ENCODE measurements at places on chromosomes 2 and 18.
A peak's percentile ranks its signal among the peaks of the same experiment; 100 is the strongest.

- H3K4me3 ChIP-seq: peak within 1 kb of the TSS; percentile 65
- no peaks in the 10 kb centered on the region for H3K36me3 ChIP-seq
- DNase-seq: peak; percentile 34
- H3K4me1 ChIP-seq: peaks cover 11% of the 10 kb centered on the region
Measured at GRCh38 chr2:31138037-31138962, at the start of gene GALNT14. Gene GALNT14, minus strand, starts transcription at chr2:31138440. Its CDS starts 354 bp downstream, at chr2:31138086.

DNA sequence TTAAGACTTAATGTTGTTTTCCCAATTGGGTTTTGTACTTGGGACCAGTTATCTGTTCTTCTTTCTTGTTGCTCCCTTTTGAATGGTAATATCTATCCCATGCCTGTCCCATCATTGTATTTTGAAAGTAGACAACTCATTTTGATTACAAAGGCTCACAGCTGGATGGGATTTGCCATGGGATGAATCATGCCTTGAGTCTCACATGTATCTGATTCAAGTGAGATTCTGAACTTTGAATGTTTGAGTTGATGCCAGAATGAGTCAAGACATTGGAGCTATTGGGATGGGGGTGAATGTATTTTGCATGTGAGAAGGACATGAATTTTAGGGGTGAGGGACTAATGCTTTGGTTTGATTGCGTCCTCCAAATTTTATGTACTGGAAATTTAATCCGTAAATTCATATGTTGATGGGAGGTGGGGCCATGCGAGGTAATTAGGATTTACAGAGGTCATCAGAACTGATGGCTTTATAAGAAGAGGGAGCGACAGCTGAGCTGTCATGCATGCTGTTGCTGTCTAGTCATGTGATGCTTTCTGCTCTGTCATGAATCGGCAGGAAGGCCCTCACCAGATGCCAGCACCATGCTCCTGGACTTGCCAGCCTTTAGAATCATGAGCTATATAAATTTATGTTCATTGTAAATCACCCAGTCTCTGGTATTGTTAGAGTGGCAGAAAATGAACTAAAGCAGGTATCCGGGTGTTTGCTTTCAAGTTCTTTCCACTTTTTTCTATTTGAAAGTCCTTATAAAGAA is 741.3 kb upstream of the RAB6C start:
- no peaks in the 10 kb centered on the region for H3K4me1 ChIP-seq
- no peaks in the 10 kb centered on the region for H3K36me3 ChIP-seq
- DNase-seq: no peak
- H3K27ac ChIP-seq: no peak overlapping the region
- no peaks in the 10 kb centered on the region for H3K27me3 ChIP-seq
- no peak overlapping the region for H3K4me3 ChIP-seq

- no peak for DNase-seq
- peaks cover 6% of the 10 kb centered on the region for H3K36me3 ChIP-seq
- H3K4me1 ChIP-seq: no peaks in the 10 kb centered on the region
- no peak overlapping the region for H3K27ac ChIP-seq
Measured at GRCh38 chr2:71521436-71521950, 68.1 kb downstream of the DYSF start.

DNA sequence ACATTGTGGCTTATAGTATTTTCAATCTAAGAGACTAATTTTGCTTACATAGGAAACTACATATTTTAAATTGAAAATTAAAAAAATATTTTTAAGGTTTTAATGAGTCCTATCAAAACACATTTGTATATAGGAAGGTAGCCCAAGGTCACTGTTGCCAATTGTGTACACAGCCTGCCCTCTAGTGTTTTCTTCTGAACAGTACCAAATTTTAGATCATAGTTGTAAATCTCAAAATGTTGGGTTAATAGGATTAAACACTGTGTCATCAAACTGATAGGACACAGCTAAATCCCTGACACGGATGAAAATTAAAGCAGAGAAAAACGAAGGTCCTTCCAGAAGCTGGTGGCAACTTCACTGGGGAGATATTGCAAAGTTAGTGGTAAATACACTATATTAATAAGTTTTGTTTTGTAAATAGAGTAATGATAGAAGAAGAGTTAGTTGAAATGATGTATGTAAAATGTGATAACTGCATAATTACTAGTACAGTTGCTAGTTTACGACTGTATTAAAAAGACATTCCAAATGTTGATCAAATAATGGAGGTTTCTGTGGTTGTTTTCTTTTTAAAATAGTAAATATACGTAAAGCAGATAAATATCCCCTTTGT is 19.7 kb downstream of the CLUL1 start:
- no peak overlapping the region for H3K4me3 ChIP-seq
- no peaks in the 10 kb centered on the region for H3K36me3 ChIP-seq
- H3K27ac ChIP-seq: no peak overlapping the region
- DNase-seq: peak; percentile 74
- H3K4me1 ChIP-seq: no peaks in the 10 kb centered on the region

GRCh38 chr18:23885750-23886149 is 128.8 kb upstream of the TTC39C start:
- H3K4me1 ChIP-seq: no peaks in the 10 kb centered on the region
- peak; percentile 52 for DNase-seq
- no peaks in the 10 kb centered on the region for H3K36me3 ChIP-seq
- H3K27ac ChIP-seq: no peak overlapping the region
- H3K27me3 ChIP-seq: no peaks in the 10 kb centered on the region

GRCh38 chr2:54680397-54681041 is 42.9 kb upstream of the EML6 start:
- H3K36me3 ChIP-seq: no peaks in the 10 kb centered on the region
- no peak overlapping the region for H3K27ac ChIP-seq
- peaks cover 6% of the 10 kb centered on the region for H3K4me1 ChIP-seq

- H3K27ac ChIP-seq: no peak overlapping the region
- peak; percentile 5 for DNase-seq
- H3K4me3 ChIP-seq: no peak overlapping the region
- H3K36me3 ChIP-seq: no peaks in the 10 kb centered on the region
Measured at GRCh38 chr2:35447215-35447614, 908.4 kb upstream of the CRIM1 start.

- DNase-seq: no peak
- H3K27me3 ChIP-seq: no peaks in the 10 kb centered on the region
- no peaks in the 10 kb centered on the region for H3K36me3 ChIP-seq
- no peak overlapping the region for H3K4me3 ChIP-seq
- H3K4me1 ChIP-seq: no peaks in the 10 kb centered on the region
Measured at GRCh38 chr2:100482741-100483140, 12.5 kb downstream of the NMS start.

- no peaks in the 10 kb centered on the region for H3K27me3 ChIP-seq
- H3K4me3 ChIP-seq: no peak overlapping the region
- no peaks in the 10 kb centered on the region for H3K4me1 ChIP-seq
Measured at GRCh38 chr18:47191961-47192360, 15.8 kb upstream of the IER3IP1 start.

DNA sequence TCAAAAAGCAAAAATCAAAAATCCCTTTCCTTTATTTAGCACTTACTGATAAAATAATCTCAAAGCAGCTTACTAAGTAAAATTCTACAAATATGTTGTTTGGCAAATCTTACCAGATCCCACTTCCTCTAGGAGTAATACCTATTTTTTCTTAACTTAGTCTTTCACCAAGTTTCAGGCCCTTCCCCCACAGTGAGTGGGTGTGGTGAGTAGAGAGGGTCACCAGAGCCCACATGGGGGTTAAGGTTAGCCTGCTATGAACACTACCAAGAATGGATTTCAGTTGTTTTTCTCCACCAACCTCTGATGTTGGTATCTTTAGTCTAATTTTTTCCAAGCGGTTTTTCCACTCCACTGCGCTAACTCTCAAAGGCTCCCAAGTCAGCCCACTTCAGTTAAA is 23.2 kb downstream of the PIAS2 start:
- H3K4me1 ChIP-seq: no peaks in the 10 kb centered on the region
- H3K36me3 ChIP-seq: peaks cover 3% of the 10 kb centered on the region
- H3K27ac ChIP-seq: no peak overlapping the region
- no peak for DNase-seq
- H3K4me3 ChIP-seq: no peak overlapping the region

DNA sequence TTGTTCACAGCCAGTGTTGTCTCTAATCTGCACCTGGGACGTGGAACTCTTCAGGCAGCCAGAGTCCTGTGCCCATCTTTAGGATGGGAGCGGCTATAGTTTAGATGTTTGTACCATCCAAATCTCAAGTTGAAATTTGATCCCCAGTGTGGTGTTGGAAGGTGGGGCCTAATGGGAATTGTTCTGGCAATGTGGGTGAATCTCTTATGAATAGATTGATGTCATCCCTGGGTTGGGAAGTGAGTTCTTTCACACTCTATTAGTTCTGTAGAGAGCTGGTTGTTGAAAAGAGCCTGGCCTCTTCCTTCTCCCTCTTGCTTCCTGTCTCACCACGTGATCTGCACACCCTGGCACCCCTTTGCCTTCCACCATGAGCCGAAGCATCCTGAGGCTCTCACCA is 300.9 kb downstream of the TXNL1 start:
- H3K36me3 ChIP-seq: no peaks in the 10 kb centered on the region
- H3K4me1 ChIP-seq: no peaks in the 10 kb centered on the region
- H3K27me3 ChIP-seq: no peaks in the 10 kb centered on the region
- no peak overlapping the region for H3K4me3 ChIP-seq
- H3K27ac ChIP-seq: no peak overlapping the region

- H3K4me3 ChIP-seq: no peak overlapping the region
- H3K36me3 ChIP-seq: no peaks in the 10 kb centered on the region
- H3K4me1 ChIP-seq: peaks cover 2% of the 10 kb centered on the region
- DNase-seq: peak; percentile 33
- no peaks in the 10 kb centered on the region for H3K27me3 ChIP-seq
Measured at GRCh38 chr2:10252661-10253060, 50.0 kb upstream of the HPCAL1 start.

GRCh38 chr2:148990968-148991367 is 47.5 kb upstream of the LYPD6B start:
- no peaks in the 10 kb centered on the region for H3K4me1 ChIP-seq
- no peak for DNase-seq
- H3K4me3 ChIP-seq: no peak overlapping the region
- no peak overlapping the region for H3K27ac ChIP-seq

All from trophoblast cell (in vitro differentiated cells and primary cell).